ENCODE measurements at places on chromosomes 11 and 22. TPM values are rescaled to one million over a fixed set of nuclear protein-coding genes. Genes with fewer than 3 reads are reported as not detected.

Gene APOBEC3A
- total RNA-seq: not detected

Gene UBQLNL
- total RNA-seq: not detected

Gene MFRP
- total RNA-seq: not detected

Gene MISFA
- total RNA-seq: 1.8 TPM

Gene LMO2
- 0.31 TPM for total RNA-seq

Gene TMPRSS6
- total RNA-seq: not detected

Gene SYCE3
- 0.58 TPM for total RNA-seq

Gene TCN1
- total RNA-seq: 0.50 TPM

Gene TMPRSS5
- 0.08 TPM for total RNA-seq

Gene HORMAD2
- total RNA-seq: not detected

Gene TNNT3
- total RNA-seq: not detected

Gene GRIK4
- total RNA-seq: not detected

Gene RTN4R
- 5.6 TPM for total RNA-seq

Gene PSMC3
- 184 TPM for total RNA-seq

Gene OR52A5
- not detected for total RNA-seq
